ENCODE measurements at places on chromosomes 11 and 22. TPM values are rescaled to one million over a fixed set of nuclear protein-coding genes. Genes with fewer than 3 reads are reported as not detected.

Gene C22orf23
- 0.21 TPM for total RNA-seq

Gene SEPTIN5
- 9.8 TPM for total RNA-seq

Gene RPS6KA4
- 60.8 TPM for total RNA-seq

Gene CHRM1
- total RNA-seq = 0.24 TPM

Gene ACRV1
- not detected for total RNA-seq

Gene WNT11
- total RNA-seq = 2.9 TPM

Gene ASPHD2
- 1.8 TPM for total RNA-seq

Gene LYVE1
- total RNA-seq = 0.64 TPM

Gene SLC1A2
- total RNA-seq = 0.12 TPM

Gene ZNF214
- 0.86 TPM for total RNA-seq

Gene GSTP1
- 1,466 TPM for total RNA-seq

Gene ANO1
- 4.0 TPM for total RNA-seq

Gene TRIM5
- total RNA-seq = 9.1 TPM

Gene MRE11
- total RNA-seq = 18.4 TPM

Gene TMEM135
- 18.5 TPM for total RNA-seq

Gene DNAJC4
- 21.0 TPM for total RNA-seq

Gene PIWIL4
- 0.12 TPM for total RNA-seq

Gene KDM4E
- total RNA-seq = not detected

Gene RAC2
- total RNA-seq = 0.20 TPM

Gene NXPE4
- total RNA-seq = not detected

Gene ZP1
- total RNA-seq = 0.25 TPM

Gene ROM1
- total RNA-seq = 3.6 TPM

Gene EHD1
- 123 TPM for total RNA-seq

Gene RGL4
- total RNA-seq = not detected

Gene NAALADL1
- 0.18 TPM for total RNA-seq

Gene FAM118B
- 16.9 TPM for total RNA-seq

Gene SAAL1
- 36.1 TPM for total RNA-seq

Gene CCDC87
- 0.49 TPM for total RNA-seq

Gene MYO18B
- total RNA-seq = 0.08 TPM

Gene ZNF280B
- 1.9 TPM for total RNA-seq

Gene PGM2L1
- 12.1 TPM for total RNA-seq

Gene TSSC4
- total RNA-seq = 60.4 TPM

Gene MMP11
- total RNA-seq = 0.13 TPM

Gene THY1
- 14.7 TPM for total RNA-seq

Gene AIFM3
- total RNA-seq = 3.5 TPM

Gene CNIH2
- total RNA-seq = 2.5 TPM

Gene LRRN4CL
- total RNA-seq = 0.09 TPM

Gene MMP13
- total RNA-seq = not detected

Gene IL10RA
- not detected for total RNA-seq

Gene ESAM
- total RNA-seq = 12.1 TPM

Gene KIF18A
- total RNA-seq = 13.0 TPM

Gene B4GAT1
- total RNA-seq = 14.8 TPM

Gene RAG2
- total RNA-seq = not detected

Gene XKR3
- total RNA-seq = not detected

Gene MYOD1
- 0.06 TPM for total RNA-seq

Gene KCNK4
- not detected for total RNA-seq

Gene SLC22A25
- not detected for total RNA-seq

Gene PDHX
- 29.6 TPM for total RNA-seq

Gene KDM4D
- 0.32 TPM for total RNA-seq

Gene OR5A1
- total RNA-seq = not detected

Gene OR51E2
- not detected for total RNA-seq

Gene PVALB
- total RNA-seq = not detected

Gene CDC42BPG
- total RNA-seq = 1.0 TPM

Gene CASP1
- not detected for total RNA-seq

Gene TENM4
- 0.19 TPM for total RNA-seq

Gene ELF5
- not detected for total RNA-seq

Gene DRD2
- total RNA-seq = not detected

Measured in A549 treated with dexamethasone at 1 μM for 4 hours (cell line).